NCI-H1092 treated with DMSO at 0.1 percent for 48 hours (cell line): ENCODE measurements at places on chromosomes 1 and 21.

GRCh38 chr1:150146849-150147542 lies 2.7 kb upstream of the PLEKHO1 start:
- DNase-seq = no peak

DNA sequence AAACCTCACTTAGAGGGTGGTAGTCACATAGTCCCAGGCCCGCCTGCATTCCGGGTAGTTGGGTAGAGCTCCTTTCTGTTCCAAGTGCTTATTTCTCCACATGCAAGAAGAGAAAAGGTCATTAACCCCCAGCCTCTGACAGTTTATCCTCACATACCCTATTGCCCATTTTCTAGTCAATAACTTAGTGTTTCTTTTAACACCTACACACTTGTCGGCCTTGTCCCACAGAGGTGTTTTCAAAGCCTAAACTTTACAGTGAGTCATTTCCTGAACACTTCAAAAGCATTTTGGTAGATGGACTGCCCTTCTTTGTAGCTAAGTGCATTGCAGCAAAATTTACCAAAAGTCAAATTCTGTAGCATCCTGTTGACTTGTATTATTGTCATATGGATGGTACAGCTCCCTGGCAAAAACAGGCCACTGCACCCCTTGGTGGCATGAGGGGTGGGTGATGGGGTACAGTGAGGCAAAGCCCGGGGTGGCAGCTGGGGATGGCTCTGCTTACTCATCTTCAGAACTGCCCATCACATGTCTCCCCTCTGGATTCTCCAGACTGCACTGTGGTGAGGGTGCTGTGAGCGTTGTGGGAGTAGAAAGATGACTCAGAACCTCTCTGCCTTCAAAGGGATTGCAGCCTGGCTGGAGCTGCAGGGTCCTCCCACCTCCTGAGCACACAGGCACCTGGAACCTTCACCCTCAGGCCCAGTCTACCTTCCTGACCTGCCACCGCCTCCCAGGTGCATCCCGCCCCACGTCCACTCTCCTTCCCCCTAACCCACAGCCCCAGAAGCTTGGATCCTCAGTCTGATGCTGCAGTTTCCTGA lies 45.8 kb upstream of the DMRTB1 start:
- DNase-seq = no peak

DNA sequence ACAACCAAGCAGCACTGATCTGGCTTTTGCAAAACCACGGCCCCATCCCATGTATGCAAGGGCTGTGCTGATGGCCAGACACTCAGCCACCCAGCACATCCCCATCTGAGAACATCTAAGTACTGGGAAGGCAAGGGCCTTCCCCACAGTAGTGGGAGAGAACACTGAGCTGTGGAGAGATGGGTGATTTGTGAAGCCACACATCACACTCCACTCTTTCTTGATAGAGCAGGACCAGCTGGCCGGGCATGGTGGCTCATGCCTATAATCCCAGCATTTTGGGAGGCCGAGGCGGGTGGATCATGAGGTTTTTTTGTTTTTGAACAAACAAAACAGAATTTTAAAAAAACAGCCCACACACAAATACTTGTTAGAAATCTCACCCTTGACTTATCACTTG lies 28.2 kb upstream of the RXRG start:
- DNase-seq = no peak

- DNase-seq = no peak
Observed at GRCh38 chr1:89873770-89874169, 52.9 kb downstream of the LRRC8D start.

DNA sequence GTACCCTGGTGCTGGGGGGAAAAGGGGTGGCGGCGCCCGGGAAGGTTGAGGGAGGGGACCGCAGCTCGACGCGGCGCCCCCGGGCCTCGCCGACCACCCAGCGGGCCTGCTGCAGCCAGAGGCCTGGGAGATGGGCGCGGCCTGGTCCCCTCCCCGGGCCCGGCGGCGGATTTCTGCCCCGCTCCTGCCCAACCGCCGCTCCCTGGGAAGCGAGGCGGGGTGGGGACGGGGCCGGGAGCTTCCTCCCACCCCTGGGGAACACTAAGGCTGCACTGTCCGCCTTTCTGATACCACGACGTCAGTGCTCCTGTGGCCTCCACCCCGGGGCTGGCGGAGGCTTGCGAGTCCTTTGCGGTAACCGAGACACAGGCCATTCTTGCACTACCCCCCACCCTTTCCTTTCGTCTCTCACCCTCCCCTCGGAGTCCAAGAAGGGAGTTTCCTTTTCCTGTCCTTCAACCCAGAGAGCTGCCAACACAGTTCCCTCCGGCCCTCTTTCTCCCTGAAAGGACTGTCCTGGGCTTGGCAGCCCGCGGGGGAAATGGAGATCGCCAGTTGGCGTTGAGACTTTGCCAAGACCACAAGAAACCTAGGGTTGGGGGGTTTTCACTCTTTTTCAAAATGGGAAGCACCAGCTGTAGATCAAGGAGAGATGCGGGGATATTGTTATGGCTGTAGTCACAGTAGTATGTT lies 742 bp downstream of the SH3GLB1 start:
- peak; percentile 66 for DNase-seq

DNA sequence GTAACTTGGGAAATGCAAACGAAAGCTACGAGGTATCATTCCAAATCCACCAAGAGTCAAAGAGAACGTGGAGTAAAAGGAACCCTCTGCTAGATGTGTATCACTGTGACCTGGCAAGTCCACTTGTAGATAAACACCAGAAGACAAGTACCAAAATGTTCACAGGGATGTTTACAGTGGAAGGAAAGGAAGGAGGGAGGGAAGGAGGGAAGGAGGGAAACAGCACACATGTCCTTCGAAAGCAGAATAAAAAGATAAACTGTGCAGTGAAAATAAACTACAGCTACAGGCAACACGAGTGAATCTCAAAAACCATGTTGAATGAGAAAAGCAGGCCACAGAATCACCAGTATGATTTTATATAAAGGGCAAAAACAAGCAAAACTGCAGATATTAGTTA lies 59.9 kb downstream of the TP53BP2 start:
- DNase-seq = no peak

DNA sequence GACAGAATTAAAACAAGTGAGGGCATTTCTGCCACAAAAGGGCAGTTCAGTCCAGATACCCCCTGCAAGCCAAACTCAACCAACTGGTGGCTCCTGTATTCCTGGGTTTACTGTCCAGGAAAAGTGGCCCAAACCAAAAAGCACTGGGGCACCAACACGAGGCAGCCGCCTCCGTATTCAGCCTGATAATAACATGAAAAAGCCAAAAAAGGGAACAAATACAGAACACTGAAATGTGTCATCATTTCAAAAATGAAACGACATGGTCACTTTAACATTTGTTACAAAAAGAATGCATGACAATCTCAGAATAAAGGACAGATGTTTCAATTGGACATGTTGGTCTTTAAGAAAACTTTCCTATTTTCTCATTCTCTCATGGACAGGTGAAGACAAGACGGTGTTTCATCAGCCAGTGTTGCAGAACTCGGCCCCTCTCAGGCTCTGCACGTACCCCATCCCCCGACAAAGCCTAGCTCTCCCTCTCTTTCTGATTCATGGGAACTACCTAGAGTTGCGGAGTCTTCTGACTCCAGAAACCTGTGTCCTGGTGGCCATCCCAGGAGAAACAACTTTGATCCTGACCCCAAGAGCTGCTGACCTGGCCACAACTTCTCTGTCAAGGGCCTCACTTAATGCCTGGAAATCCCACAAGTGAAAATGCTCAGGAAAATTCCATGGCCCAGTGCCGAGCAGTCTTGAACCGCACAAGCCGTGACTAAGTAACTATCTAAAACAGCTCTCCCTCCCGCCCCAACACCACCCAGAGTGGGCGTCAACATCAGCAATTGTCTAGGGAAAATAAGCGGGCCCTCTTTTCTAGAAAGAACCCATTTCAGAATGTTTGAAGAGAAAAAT lies 27.1 kb downstream of the ZBTB17 start:
- no peak for DNase-seq

DNA sequence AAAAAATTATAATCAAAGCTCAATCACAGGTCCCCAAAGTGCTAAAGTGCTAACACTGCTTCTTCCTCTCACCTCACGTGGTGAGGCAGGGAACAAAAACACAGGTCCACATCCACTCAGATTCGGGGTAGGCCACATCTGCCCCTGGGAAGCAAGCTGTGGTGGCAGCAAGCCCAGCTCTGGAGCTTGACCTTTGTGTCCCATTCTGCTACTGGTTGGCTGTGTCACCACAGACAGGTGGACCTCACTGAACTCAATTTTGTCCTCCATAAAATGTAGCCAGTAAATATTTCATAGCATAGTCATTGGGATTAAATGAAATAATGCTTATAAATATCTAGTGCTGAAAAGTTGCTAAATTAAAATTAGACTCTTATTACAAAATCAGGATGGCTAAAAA lies 8.5 kb downstream of the AZIN2 start:
- DNase-seq = no peak

DNA sequence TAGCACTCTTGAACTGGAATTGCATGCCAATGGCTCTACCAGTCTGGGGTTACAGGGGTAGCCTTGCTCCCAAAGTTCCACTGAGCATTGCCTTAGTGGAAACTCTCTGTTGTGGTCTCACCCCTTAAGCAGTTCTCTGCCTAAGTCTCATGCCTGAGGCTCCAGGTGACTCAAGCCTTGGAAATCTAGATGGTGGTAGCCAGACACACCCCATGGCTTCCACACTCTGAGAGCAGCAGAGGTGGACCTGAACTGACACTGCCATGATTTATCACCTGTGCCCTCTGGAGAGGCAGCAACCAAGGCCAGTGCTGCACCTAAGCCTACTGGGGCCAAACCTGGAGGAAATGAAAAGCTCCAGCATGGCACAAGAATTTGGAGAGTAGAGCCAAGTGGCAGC lies 285.7 kb upstream of the PKN2 start:
- no peak for DNase-seq

DNA sequence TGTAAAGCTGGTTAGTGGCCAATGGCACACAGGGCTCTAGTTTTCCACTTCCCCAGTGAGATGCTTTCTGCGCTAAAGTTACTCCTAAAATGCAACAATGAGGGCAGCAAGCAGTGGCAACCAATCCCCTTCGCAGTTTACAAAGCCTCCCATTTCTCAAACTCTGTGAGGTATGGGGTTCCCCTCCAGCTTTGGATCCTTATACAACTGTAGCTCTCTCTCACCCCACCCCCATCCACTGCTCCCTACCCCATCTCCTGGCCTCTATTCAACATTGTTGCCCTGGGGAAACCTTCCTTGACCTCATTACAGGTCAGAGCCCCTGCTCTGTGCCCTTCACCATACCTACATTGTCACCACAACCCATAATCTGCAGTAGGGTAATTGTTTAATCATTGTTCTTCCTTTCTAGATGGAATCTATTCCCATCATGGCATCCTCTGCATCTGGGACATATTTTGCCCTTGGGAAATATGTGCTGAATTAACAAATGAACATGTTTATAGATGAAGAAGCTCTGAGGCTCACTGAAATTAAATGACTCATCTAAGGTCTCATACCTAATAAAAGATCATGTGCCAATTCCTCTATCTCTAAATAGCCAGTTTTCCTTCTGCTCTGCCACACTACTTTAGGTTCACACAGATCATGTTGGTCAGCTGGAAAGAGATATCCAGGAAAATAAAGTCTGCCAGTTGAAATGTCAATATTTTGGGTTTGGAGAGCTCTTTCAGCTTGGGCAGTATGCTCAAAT lies 12.6 kb downstream of the KIAA0040 start:
- no peak for DNase-seq

DNA sequence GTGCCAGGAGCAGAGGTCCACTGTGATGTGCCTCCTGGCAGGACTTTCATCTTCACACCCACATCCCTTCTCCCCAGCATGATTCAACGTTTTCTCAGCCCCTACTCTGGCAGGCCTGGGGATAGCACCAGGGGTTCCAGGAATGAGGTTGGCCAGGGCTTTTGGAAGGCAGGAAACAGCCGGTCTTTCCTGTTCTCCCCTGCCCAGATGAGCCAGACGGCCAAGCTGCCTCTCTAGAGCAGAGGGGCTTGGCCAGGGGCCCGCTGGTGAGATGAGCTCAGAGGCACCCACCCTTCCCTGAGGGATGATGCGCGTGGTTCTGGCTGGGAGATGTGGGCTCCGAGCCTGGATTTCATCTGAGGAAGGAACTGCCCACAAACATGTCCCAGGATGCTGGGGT lies 4.3 kb upstream of the MFAP2 start:
- DNase-seq = no peak

GRCh38 chr1:109197158-109198042 lies 16.3 kb upstream of the SARS1 start:
- no peak for DNase-seq

- no peak for DNase-seq
Observed at GRCh38 chr1:204523605-204524215, 7.5 kb downstream of the MDM4 start.

DNA sequence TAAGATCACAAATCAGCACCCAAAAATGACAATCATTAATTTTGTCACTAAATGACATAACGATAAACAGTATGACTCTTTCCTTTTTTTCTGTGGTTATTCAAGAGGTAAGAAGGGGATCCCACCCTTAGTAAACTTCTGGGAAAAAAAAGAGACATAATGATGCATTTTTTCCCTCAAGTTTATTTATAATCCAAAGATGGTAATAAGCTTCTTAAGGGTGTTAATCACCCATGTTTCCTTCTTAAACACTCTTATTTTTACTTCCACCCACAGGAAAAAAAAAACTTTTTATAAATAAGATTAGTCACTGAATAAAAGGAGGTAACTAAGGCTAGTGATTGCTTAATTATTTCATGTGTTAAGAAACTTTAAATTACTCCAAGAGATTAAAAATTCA lies 24.7 kb downstream of the RGS1 start:
- no peak for DNase-seq

DNA sequence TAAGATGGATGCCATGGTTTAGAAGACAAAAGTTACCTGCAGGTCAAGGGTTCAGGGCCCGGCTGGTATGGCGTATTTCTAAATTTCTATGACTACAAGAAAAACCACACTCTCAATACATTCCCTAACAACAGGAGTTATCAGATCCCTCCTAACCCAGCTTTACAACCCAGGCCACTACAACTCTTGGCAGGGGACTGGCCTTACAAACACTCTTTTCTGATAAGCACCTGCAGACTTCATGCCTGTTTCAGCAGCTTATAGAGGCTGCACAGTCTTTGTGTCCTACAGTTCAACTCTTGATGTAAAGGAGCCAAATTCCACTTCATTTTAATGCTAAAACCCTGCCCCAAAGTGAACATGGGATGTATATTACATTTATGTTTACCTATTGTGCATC lies 461.4 kb downstream of the SIPA1L2 start:
- no peak for DNase-seq

- DNase-seq = no peak
Observed at GRCh38 chr1:23254584-23254983, 37.3 kb upstream of the HTR1D start.
